ENCODE measurements at places on chromosomes 1 and 21.

DNA sequence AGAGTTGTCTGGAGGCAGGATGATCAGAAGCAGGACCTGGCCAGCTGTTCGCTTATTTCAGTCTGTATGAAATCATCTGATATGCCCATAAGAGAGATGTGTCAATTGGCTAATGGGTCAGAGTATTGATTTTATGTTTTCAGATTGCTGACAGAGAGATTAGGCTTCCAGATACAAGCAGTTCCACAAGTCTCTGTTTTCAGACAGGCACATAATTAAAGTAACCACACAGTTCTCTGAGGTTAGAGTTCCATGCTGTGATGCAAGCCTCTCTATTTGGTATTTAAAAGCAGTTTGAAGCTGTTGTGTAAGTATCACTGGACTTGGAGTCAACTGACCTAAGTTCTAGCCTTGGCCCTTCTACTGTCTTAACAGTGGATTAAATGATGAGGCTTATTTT is 50.1 kb downstream of the ATF6 start:
- DNase-seq: no peak

DNA sequence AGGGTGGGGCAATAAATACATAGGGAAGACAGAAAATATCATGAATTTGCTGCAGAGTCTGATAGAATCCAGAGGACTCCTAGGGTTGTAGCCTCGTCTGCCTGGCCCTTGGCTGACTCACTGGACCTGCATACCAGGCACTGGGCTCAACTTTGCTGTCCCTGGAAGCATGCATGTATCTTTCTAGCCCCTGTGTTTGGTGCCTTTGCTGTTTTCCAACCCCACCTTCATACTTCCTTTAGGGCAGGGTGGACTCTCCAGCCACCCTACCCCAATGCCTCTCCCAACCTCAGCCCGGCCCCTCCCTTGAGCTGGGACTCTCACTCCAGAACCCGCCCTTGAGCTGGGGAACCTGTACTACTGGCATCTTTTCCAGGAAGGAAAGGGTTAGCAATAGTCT is 1.2 kb downstream of the RAB25 start:
- no peak for DNase-seq

DNA sequence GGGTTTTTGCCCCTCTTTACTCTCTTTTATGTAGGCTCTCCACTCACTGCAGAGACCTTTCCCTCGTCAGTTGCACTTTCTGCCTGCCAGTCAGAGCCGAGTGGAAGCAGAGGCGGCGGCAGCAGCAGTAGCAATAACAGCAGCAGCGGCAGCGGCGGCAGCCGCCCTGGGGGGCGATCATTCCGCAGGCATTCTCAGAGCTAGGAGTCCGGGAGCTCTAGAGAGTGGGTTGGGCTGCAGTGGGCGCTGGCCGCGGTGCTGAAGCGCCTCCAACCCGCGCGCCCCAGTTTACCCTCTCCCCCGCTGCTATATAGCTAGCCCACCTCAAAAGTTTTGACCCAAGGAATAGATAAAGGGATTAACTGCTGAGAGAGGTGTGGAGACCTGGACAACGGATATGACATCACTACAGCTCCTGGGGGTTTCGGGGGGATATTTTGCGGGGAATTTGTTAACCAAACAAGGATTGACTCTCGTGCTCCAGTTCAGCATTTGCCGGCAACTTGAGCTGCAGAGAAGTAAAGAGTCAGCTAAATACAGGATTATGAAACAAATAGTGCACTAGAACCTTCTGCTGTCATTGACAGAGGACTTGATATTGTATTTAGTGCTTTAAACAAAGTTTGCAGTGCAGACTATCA is at the start of gene OLFM3:
TSS of gene OLFM3 (minus strand) at position 102 of the 641 bp plus-strand sequence.
- DNase-seq: peak; percentile 72

DNA sequence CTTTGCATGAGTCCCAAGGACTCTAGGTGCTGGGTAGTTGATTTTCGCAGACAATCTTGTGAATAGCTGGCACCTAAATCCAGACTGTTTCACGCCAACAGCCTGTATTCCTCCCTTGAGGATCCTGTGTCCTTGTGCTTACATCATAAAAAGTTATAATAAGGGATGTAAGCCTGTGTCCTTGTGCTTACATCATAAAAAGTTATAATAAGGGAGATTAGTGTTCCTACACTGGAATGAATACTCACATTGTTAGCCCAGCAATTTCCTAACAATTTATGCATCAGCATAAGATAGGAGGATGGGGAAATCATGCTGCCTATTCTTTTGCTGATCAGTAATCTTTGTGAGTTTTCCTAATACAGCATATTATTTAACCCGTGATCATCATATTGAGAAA is 4.0 kb upstream of the HSD3B2 start:
- DNase-seq: no peak

DNA sequence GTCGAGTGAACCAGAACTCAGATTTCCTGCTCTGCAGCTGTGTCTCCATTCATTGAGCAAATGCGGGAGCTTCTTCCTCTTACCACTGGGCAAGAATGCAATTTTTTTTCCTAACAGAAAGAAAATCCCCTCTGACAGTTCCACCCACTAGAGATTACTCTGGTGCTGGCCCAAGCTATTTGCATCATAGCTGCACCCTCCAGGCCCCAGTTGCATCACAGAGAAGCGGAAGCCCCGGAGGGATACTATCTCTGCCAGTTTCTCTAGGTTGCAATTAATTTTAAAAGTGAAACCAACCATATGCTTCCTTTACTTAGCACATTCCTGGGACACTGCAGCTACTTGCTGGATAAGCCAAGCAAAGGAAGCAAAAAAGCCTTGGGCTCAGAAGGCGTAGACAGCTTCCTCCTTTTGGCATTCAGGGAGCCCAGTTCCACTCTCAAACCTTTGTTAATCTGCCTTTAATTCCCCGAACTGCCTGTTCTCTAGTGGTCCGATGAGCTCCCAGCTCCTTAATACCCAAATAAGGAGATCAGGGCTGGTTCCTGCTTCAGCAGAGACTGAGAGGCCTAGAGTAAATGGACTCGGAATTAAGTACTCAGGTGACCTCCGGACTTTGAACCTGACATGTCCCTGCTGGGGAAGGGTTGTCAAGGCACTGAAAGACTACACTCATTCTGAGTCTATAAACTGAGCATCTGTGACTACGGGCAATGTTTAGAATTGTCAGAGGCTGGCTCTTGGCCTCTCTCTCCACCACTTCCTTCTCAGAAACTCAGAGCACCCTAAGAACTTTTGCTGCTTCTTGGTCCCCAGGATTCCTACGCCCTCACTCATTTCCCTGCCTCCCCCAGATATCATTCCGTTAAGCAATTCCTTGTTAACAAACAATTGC is 72.5 kb upstream of the TNFSF18 start:
- no peak for DNase-seq

- no peak for DNase-seq
These were observed 217.3 kb downstream of the PTPRU start for GRCh38 chr1:29453502-29454240.

DNA sequence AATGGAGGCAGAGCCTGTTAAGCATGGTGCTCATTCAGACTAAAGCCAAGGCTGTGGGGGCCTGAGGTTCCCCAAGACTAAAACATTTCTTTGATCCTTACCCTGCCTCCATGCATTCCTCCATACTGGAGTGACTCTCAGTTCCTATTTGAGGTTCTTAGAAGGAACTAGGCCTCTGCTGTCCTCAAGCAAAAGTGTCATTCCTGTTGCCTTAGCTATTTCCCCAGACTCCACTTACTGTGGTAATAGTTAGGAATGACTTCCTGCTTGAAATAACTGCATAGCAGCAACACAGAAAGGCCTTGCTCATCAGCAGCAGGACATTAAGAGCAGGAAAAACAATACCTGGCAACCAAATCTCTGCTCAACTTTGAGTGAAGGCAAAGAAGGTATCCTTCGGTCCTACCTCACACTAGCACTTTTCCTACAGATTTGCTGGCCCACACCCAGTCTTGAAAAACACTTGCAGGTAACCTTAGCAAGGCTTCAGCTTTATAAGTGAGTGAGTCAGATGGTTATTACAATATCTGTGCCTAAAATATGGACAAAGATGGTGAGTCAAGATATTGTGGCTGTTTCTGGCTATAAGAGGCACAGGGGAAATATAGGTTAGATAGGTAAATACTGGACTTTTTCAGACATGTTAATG is 14.8 kb downstream of the LRRC41 start:
- no peak for DNase-seq

DNA sequence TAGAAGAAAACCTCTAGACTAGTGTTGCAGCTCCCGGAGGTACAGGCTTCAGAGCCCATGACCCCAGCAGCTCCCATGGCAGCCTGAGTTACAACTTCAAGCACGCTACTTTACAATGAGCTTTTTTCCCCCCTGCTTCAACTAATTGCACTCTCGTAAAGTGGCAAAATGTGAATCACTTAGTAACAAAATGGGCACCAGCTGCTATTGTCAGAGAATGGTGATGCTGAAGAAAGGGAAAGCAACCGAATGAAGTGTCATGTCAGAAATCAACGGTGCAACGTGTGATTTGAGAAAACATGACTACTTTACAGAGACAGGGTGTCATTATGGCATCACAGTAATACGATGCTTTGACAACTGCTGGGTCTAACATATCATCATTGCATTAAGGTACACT is 40.5 kb downstream of the ESRRG start:
- no peak for DNase-seq

GRCh38 chr1:233587958-233588799 is 25.7 kb upstream of the KCNK1 start:
- DNase-seq: no peak

DNA sequence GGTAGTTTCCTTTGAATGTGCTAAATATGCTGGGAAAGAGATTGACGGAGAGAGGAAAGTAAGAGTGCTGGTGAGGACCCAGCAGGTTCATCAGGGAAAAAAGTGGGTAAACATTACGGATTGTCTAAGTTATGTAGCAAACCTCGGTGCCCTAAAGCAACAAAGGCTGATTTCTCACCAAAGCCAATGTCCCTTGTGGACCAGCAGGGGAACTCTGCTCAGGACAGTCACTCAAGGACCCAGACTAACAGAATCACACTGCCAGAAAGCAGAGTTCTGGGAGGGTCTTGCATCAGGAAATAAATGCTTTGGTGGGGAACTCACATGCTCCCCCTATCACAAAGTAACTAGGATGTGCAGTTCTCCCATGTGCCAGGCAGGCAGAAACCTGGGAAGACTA is 1.7 kb upstream of the IKBKE start:
- no peak for DNase-seq

- DNase-seq: no peak
These were observed 174.4 kb upstream of the HMCN1 start for GRCh38 chr1:185559684-185560331.

GRCh38 chr1:55965981-55966461 is 613.3 kb downstream of the PLPP3 start:
- DNase-seq: no peak

- DNase-seq: no peak
These were observed 60.1 kb downstream of the EPB41 start for GRCh38 chr1:28974432-28974831.

DNA sequence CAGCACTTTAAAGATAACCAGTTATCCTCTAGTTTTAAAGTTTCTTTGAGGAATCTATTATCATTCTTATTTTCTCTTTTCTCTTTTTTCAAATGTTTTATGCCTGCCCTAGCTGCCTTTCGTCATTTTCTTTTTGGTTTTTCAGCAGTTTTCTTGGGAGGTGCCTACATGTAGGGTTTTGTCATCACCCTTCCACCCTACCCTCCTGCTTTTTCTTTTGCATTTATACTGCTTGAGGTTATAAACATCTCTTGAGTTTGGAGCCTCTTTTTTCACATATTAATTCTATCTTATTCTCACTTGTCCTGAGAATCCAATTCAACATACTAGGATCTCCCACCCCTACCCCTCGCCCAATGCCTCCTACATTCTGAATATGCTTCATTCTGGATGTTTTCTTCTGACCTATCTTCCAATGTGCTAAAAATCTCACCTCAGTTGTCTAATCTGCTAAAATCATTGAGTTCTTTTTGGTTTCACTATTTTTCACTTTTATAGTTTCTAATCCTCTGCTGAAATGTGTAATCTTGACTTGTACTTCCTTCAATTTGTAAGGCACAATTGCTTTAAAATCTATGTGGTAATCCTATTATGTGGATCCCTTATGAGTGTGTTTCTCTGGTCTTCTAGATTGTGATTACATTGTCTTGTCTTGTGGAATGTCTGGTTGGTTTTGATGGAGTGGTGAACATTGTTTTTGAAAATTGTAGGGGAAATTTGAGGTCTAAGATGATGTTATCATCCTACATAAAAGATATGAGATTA is 38.7 kb downstream of the MIA3 start:
- DNase-seq: no peak

GRCh38 chr1:71640116-71640515 is 559.3 kb upstream of the ZRANB2 start:
- no peak for DNase-seq
